ENCODE measurements at places on chromosomes 2 and 18.

DNA sequence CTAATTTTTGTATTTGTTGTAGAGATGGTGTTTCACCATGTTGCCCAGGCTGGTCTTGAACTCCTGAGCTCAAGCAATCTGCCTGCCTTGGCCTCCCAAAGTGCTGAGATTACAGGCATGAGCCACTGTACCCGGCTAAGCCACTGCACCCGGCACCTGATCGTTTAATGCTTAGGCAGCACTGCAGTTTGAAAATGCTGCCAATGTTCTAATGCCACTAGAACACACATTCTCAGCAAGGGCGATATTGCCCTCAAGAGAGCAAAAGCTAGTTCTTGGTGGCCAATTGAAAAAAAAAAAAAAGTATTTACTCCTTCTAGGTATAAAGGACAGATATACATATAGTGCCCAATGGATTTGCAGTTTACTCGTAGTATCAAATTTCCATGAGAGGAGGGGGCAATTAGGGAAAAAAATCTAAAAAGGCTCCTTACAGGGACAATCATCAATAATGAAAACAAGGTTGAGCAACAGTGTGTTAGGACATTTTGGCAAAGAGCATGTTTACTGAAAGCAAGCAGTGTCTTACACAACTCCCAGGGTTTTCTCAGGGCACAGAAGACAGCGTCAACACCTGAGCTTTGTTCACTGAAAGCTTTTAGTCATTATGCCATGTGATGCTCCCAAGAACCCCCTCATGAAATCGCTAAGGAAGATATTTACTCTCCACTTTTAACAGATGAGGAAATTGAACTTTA is 199.9 kb upstream of the PKDCC start:
- DNase-seq = peak; percentile 62

GRCh38 chr2:240133401-240133800 is 2.7 kb downstream of the COPS9 start:
- DNase-seq = no peak

- DNase-seq = peak; percentile 61
These were observed 79.8 kb upstream of the MC4R start for GRCh38 chr18:60452421-60452820.

GRCh38 chr18:40357536-40357935 is 1597.5 kb upstream of the PIK3C3 start:
- DNase-seq = no peak

DNA sequence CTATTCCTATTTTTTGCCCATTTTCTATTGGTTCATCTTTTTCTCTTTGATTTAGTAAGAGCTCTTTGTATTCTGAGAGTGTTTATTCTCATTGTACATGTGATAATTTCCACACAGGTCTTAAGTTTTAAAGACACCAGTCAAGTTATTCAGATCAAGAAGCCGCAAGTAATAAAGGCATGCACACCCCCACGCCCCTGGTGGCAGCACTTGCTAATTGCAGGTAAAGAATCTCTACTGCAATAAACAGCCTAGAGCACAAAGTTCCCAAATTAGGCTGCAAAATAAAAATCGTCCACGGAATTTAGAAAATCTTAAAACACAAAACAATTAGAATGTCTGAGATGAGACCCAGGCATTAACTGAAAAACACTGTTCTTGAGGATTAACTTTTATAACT is 45.2 kb downstream of the ST3GAL5 start:
- DNase-seq = no peak

DNA sequence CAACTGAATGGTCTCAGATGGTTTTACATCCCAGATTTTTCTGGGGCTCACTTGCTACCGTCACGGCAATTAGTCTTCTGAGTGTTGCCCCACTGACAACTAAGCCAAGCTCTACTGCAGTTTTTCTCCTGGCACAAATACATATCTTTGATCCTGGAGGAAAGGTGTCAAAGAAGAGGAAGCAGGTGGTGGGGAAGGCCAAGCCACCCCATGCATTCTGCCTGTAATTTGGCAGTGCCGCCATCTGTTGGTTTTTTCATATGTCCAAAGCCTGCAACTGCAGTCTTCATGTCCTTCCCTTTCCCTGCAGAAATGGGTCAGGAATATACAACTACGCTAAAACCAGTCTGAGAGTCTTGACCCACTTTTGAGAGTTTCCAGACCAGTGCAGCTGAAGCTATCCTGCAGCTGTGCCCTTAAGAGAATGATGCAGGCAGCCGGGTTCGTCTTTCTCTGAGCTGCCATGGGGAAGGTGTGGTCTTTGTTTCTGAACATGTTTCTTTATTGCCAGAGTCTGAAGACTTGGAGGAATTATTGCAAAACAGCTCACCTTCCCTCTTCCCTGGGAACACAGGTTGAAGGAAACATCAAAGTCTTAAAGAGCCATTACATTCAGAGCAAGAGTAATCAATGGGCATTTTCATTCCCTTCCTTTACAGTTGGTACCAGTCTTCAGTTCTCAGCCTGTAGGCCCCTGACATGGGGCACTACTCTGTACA is 71.8 kb upstream of the ATL2 start:
- no peak for DNase-seq

DNA sequence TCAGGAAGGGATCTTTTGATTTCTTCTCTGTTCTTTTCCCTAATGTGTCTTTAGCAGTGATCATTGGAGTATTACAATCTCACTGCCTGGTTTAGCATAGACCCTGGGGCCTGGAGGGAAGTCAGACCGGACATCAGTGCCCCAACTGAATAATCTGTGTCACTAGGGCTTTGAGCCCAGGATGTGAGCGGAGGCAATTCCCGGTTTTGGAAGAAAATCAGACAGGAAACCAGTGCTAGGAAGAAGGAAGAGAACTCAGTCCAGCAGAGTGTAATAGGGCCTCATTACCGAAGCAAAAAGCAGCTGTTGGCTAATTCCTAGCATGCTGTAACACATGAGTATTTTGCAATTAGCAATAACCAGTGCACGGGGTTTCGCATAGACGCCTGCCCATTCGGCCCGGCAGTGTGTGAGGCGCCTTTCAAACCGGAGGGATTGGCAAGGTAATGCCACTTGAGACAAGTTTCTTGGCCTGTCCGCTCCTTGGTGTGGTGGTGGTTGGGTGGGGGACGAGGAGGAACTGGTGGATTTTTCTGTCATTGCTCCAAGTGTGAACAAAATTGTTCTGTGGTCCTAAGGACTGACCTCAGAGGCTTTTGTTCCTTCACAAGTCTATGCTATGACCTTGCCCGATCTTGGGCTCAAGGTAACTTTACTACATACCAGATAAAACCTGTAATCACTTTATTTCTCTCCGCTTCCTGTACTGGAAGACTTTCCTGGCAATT is 2.8 kb downstream of the FOSL2 start:
- peak; percentile 86 for DNase-seq

DNA sequence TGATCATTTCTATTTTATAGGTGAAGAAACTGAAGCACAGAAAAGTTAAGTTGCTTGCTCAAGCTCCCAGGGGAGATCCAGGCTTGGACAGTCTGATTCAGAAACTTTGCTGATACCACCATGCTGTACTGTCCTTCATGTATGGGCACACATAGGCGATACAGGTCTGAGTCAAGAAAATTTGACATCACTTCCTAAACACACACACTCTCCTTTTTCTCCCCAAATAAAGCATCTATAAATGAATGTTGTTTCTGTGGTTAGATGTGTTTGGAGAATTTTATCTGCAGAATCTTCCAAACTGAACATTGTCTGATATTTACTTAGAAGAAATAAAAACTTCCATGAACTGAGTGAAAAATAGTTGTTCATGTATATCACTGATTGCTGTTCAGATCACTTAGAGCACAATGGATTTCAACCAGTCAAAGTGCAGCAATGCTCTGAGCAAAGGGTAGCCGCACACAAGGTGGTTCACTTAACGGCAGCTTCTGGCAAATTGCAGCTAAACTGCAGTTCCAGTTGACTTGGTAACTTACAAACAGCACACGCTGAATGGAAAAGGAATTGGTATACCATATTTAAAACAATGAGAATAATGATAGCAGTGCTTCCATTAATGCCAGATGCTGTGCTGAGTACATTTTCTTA is 10.0 kb upstream of the AGFG1 start:
- no peak for DNase-seq
